SW480 (cell line): ENCODE measurements at places on chromosomes 2 and 18.

GRCh38 chr2:223488814-223489213, 113.3 kb downstream of the SCG2 start:
- peak; percentile 10 for DNase-seq

- no peak for DNase-seq
Measured at GRCh38 chr2:795531-796041, 118.4 kb upstream of the TMEM18 start.

DNA sequence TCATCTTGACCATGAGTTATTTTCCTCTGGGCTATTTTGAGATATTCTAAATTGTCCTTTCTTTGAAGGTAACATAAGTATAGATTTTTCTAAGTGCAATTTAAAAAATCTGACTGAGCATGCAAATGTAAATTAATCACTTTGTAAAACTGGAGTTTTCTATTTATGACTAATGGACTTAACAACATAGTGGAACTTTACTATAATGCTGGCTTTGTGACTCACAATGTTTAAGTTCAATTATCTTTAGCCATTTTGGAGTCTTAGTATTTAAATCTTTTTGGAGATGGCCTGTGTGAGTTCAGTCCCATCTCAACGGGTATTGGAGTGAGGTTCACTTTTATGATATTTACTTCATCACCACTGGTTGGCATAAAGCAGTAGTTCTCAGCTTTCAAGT, 35.2 kb upstream of the NOSTRIN start:
- no peak for DNase-seq

- DNase-seq: no peak
Measured at GRCh38 chr2:134232868-134233727, 20.8 kb upstream of the MGAT5 start.

- DNase-seq: no peak
Measured at GRCh38 chr18:77099485-77100370, 32.9 kb downstream of the MBP start.

- DNase-seq: no peak
Measured at GRCh38 chr2:85890522-85891176, 1.9 kb upstream of the ST3GAL5 start.

DNA sequence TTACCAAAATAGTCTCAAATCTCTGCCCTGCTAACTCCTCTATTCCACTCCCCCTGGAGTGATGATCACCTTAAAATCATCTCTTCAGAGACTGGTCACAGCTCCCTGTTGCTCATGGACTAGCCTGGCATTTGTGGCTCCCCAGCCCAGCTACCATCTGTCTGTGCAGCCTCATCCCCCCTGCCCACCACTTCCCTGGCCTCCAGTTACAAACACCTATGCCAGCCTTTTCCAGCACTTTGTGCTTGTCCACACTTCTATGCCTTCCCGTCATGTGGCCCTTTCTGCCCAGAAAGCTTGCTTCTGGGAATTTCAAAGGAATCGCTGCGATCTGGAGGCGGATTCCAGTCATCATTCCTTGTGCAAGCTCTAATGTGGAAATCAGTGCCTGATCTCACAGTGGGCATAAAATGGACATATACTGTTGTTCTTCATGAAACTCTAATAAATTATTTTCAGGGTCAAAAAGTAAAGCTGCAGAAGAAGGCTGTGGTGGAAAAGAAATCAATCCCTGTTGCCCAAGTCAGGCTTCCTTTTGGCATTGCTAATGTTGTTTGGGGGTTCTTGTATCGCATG, 19.4 kb downstream of the PLB1 start:
- no peak for DNase-seq

- no peak for DNase-seq
Measured at GRCh38 chr2:202036601-202037037, 3.0 kb downstream of the FZD7 start.

DNA sequence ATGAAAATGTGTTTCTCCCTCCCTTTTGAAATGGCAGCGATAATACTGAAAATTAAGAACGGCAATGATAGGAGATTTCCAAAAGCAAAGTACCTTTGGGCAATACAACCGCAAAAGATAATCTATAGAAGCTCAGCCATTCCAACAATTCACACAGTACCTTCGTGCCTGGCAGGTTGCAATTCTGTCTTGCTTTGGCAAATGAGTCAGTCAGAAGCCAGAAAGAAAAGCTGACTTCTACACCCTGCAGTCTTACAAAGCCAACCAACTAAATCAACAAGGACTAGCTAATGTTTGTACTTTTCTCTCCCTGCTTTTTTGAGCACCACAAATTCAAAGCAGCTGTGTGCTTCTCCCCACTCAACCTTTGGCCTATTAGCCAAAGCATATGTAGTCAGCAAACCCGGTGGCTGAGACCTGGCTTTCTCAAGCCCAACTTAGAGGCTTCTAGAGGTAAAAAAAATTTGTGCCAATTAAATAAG, 25.7 kb upstream of the ID2 start:
- no peak for DNase-seq

DNA sequence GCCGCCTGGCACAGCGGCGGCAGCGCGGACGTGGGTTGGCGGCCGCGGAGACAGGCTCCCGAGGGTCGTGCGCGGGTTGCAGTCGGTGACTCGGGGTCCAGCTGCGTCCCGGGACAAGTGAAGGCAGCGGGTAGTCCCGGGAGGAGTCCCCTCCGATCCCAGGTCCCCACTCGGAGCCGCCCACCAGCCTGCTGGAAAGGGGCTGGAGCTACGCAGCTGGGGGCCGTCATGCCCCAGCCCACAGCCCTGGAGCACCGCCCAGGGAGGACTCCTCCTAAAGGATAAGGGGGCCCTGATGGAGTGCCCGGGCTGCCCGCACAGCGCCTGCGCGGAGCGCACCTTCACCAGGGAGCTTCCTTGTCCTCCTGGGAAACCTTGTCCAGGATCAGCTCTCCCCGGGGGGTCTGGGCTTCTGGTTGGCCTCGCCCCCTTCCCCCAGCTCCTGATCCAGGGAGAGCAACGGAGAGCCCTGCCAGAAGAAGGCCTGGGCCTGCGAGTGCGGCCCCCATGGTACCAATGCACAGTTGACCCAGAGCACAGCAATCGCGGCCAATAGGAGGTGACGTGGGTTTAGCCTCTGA, 25.9 kb upstream of the ALPP start:
- no peak for DNase-seq

DNA sequence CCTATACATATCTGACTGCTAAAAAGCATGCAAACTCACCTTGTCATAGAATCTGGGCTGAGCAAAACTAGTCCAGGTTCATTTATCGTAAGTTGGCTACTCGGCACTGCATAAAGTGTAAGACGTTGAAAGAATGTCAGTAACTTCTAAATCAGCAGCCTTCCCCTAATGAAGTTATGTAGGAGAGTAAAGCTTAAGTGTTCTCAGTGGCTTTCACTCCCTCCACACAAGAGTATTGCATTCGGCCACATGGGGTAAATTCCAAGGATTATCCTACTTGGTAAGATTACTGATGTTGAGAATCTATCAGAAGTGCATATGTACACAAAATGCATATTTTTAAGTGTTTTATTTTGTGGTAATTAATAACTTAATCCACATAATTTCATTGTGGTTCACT, 130.1 kb downstream of the LCLAT1 start:
- no peak for DNase-seq

- DNase-seq: no peak
Measured at GRCh38 chr2:239008004-239008403, 160.1 kb downstream of the TWIST2 start.

- DNase-seq: no peak
Measured at GRCh38 chr2:75311993-75312392, 112.7 kb upstream of the TACR1 start.

- peak; percentile 41 for DNase-seq
Measured at GRCh38 chr2:101150306-101151145, 656 bp downstream of the TBC1D8 start.
